ENCODE measurements at places on chromosomes 11 and 22.

DNA sequence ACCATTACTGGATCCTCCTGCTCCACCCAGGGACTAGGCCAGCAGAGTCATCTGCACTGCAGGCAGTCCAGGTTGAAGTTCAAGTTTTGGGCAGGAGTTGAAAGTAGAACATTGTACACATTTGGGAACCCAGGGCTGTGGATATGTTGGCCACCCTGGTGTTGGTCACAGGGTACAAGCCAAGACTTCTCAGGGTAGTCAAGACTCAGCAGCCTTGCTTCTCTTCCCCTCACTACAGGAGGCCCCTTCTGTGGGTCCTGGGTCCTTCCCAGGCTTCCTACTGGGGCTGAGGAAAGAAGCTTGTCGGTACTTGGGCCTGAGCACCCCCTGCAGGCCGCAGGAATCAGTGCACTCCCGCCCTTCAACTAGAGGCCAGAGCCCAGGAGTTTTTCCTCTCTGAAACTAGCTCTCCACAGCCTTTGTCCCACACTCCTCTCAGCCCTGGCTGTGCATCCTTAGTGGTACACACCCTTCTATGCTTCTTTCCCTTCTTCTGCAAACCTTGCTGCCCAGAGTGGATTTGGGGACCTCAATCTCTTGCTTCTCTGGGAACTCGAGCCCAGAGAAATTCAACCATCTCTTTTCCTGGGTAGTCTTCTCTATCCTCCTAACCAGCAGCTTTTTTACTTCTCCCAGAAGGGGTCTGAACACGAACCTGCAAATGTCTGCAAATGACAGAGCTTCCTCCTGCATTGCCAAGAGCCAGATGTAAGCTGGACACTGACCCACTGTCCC is 2.6 kb upstream of the HPX start:
- peak; percentile 84 for DNase-seq

- DNase-seq, result peak; percentile 70
Observed at GRCh38 chr22:41915035-41915785, at the start of gene SHISA8. TSS of gene SHISA8 (minus strand) at chr22:41915074. CDS start at chr22:41914667, 407 bp downstream.

DNA sequence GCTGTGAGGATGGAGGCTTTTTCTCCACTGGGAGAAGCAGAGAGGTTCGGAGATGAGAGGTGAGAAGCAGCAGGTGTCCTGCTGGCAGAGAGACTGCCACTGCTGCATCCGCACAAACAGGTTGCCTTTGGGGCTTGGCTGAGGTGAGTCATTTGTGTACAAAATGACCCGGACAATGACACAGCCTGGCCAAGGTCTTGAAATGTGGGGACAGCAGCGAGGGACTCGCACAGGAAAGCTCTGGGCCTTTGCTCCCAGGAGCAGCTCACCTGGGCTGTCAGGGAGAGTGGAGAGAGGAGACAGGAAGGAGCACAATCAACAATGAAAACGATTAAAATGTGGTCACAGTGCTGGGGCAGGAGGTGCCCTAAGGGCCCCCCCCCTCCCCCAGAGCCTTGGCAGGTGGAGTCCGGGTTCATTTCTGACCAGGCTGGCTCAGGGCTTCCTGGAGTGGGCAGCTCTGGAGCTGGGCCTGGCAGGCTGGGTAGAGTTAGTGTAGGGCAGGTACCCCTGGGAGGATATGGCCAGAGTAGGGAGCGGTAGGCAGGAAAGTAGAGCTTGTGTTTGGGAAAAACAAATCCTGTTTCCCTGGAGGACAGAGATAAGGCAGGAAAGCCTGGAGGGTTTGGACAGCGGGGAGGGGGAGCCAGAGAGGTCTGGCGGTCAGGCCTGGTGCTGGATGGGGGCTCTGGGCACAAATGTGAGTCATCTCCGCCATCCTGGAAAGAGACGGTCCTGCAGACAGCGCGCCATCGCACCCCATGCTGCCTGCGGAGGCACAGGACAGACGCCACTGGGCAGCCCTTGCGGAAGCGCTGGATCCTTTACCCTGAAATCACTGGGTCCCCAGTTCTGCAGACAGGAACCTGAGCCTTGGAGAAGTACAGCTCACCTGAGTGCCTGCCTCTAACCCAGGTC is 37.8 kb upstream of the CELSR1 start:
- no peak for DNase-seq

DNA sequence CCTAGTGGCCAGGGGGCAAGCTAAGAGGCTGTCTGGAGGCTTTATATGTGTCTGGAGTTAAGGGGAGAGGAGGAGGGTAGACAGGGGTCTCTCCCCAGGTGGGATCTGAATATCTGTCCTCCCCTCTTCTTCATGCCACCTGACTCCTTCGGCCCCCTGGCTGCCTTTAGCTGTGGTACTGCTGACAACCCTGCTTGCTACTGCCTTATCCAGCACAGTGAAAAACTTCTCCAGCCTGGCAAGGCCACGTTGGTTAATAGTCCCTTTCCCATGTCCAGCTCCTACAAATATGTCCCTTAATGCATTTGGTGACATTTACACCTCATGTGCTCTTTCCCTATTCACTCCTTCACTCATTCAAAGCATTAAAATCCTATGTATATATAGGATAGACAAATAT is 42.4 kb upstream of the NNMT start:
- DNase-seq, result no peak
